ENCODE measurements at places on chromosomes 16 and 17. TPM values are rescaled to one million over a fixed set of nuclear protein-coding genes. Genes with fewer than 3 reads are reported as not detected.

The HP gene
- polyA plus RNA-seq, result 1.4 TPM

The C17orf107 gene
- 0.45 TPM for polyA plus RNA-seq

The MAF gene
- 59.5 TPM for polyA plus RNA-seq

The GRB7 gene
- polyA plus RNA-seq, result 12.2 TPM

The IRX5 gene
- 0.13 TPM for polyA plus RNA-seq

The C16orf89 gene
- polyA plus RNA-seq, result 2.5 TPM

The CHTF18 gene
- polyA plus RNA-seq, result 24.6 TPM

The NCBP3 gene
- 26.4 TPM for polyA plus RNA-seq

The CTRL gene
- polyA plus RNA-seq, result 6.7 TPM

The HOXB4 gene
- not detected for polyA plus RNA-seq
